ENCODE measurements at places on chromosomes 6 and 20. TPM values are rescaled to one million over a fixed set of nuclear protein-coding genes. Genes with fewer than 3 reads are reported as not detected.

MYLK4 gene
- total RNA-seq: 0.11 TPM

UNC93A gene
- not detected for total RNA-seq

PTGIS gene
- 0.18 TPM for total RNA-seq

ZFP57 gene
- not detected for total RNA-seq

NNAT gene
- total RNA-seq: not detected

PNPLA1 gene
- total RNA-seq: 0.29 TPM

SLC13A3 gene
- total RNA-seq: not detected

GRM4 gene
- not detected for total RNA-seq
